Stimulated activated CD8-positive, alpha-beta memory T cell treated with anti-CD3 and anti-CD28 coated beads, Interleukin-7, amount 100 ng/mL, for 1 hour (primary cell): ENCODE measurements at places on chromosomes 5 and 9.

- DNase-seq: no peak
Measured at GRCh38 chr9:91816356-91816755, 133.7 kb downstream of the ROR2 start.

DNA sequence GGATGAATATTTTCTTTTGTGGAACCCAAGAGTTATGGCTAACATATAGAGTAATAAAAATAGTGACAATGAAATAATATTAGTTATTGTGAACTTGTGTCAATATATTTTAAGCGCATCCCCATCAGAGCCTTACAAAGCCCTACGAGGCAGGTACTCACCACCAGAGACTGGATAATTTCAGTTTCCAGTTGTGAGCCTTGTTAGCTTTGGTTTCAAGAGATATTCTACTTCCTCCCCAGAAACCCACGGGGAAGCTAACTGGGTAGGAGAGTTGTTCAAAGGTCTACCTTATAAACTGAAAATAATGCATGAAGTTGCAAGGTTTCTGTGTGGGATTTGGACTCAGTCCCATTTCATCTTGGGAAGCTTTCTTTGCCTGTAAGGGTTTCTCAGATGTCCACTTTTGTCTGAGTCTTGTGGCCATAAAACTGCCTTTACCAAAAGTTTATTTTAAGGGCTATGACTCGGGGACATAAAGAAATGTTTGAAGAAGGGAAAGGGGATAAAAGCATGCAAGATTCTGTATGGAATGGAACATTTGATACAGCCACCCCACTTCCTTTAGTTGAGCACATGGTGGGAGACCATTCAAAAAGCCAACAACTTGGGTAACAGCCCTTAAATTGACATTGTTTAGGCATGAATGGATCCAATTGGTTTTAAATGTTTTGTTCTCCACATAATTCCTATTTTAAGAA lies 57.4 kb upstream of the ANKRD55 start:
- no peak for DNase-seq

- DNase-seq: no peak
Measured at GRCh38 chr9:31683116-31683515, 701.3 kb upstream of the ACO1 start.

DNA sequence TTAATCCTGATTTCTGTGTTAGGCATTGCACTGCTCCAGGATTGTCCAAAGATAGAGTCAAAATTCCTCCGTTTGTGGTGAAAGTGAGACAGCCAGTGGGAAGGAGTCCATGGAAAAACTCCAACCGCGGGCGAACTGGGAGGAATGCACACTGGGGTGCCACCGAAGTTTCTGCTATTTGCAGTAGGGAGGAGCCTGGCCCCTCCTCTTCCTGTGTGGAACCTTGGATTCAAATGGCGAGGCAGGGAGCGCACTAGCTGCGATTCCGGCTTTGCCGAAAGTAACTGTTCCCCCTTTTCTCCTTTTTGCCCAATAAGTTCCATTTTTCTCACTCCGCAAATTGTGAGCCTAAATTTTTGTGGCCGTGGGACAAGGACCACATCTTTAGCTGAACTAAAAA lies 9.3 kb downstream of the BAAT start:
- DNase-seq: no peak

DNA sequence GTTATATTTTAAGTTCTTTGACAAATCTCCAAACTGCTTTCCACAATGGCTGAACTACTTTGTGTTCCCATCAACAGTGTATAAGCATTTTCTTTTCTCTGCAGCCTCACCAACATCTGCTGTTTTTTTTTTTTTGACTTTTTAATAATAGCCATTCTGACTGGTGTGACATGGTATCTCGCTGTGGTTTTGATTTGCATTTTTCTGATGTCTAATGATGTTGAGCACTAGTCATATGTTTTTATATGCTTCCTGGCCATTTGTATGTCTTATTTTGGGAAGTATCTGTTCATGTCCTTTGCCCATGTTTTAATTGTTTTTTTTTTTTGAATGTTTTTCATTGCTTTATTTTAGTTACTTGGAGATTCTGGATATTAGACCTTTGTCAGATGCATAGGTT lies 196.6 kb downstream of the PLK2 start:
- DNase-seq: no peak

GRCh38 chr9:105319202-105319813 lies 74.9 kb downstream of the SLC44A1 start:
- DNase-seq: no peak

DNA sequence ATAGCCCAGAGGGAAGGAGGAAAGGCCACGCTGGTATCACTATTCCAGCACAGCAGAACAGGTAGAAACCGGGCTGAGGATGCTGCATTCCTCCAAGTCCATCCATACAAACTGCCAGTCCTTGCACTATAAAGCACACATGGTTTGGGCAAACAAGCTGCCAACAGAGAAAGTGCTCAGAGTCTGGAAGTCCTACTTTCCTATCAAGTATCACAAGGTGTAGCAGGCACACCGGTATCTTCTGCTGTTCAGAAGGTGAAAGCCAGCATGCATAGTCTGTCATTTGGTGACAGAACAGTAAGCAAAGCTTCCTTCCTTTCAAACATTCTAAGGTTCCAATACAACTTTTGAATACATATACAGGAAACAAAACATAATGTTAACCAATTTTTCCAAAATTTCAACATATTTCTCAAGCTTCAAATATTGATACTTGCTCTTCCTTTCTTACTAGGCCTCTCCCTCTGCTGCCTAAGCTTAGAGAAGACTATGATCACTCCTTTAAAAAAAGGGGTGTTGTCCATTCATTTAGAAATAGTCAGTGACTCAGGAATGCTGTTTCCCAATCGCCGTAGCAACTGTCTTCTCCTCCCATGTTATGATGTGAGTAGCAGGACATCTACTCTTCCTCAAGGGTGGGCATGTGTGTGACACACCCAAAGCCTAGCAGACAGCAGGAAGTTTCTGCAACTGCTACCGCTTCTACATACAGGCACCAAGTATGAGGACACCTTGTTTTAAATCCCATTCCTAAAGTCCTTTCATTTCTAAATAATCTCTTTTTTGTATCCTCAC lies 14.7 kb downstream of the DIAPH1 start:
- no peak for DNase-seq

- no peak for DNase-seq
Measured at GRCh38 chr5:8720506-8720905, 825.4 kb downstream of the SEMA5A start.

DNA sequence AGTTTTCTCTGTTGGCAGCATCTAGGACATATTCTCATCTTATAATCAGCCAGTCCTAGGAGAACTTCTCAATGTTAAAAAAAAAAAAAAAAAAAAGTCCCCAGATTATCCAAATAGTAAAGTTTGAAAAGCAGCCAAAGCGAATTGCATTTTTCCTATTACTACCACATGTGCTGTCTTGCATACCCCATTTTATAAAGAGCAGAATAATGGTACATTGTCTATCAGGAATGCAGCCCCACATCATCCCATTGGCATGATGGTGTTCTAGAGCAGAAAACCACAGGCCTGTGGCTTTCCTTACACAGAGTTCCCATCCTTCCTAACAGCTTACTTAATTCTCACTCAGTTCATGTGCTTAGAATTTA lies 381.6 kb downstream of the TMEM38B start:
- no peak for DNase-seq

GRCh38 chr9:75089373-75089766 lies 1.1 kb downstream of the OSTF1 start:
- DNase-seq: no peak

DNA sequence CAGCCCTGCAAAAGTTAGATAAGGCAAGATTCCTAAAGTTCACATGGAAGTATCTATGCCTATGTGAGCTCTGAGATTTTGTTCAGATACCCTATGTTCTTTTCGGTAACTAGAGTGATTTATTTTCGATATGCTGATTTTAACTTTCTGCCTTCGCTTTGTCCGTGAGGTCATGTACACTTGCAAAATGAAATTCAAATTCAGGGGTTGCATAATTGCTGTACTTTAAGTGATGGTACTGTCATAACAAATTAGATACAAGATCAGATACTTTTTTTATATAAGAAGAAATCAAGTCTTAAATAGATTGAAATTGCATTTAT lies 350 bp upstream of the ECPAS start:
- DNase-seq: no peak

- DNase-seq: no peak
Measured at GRCh38 chr9:132989414-132989996, 11.0 kb downstream of the GFI1B start.

- DNase-seq: no peak
Measured at GRCh38 chr5:35598707-35599370, 18.8 kb upstream of the SPEF2 start.

- DNase-seq: no peak
Measured at GRCh38 chr5:96321345-96321744, 111.7 kb downstream of the PCSK1 start.

DNA sequence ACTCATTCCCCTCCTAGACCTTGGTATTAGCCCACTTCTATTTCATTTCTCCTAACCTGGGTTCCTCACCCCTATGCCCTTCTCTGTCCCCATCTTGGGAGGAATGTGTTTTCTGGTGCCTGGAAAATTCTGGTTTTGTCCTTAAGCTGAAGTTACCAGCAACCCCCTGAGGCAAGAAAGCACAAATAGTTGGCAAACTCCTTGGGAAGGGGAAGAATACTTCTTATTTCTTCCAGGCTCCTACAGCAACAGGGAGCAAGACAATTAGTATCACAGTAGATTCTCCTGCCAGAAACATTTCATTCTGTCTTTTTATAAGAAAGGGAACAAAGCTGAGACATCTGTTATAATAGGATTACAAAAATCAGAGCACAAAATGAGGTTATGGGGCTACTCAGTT lies 142.5 kb downstream of the SNCAIP start:
- no peak for DNase-seq

DNA sequence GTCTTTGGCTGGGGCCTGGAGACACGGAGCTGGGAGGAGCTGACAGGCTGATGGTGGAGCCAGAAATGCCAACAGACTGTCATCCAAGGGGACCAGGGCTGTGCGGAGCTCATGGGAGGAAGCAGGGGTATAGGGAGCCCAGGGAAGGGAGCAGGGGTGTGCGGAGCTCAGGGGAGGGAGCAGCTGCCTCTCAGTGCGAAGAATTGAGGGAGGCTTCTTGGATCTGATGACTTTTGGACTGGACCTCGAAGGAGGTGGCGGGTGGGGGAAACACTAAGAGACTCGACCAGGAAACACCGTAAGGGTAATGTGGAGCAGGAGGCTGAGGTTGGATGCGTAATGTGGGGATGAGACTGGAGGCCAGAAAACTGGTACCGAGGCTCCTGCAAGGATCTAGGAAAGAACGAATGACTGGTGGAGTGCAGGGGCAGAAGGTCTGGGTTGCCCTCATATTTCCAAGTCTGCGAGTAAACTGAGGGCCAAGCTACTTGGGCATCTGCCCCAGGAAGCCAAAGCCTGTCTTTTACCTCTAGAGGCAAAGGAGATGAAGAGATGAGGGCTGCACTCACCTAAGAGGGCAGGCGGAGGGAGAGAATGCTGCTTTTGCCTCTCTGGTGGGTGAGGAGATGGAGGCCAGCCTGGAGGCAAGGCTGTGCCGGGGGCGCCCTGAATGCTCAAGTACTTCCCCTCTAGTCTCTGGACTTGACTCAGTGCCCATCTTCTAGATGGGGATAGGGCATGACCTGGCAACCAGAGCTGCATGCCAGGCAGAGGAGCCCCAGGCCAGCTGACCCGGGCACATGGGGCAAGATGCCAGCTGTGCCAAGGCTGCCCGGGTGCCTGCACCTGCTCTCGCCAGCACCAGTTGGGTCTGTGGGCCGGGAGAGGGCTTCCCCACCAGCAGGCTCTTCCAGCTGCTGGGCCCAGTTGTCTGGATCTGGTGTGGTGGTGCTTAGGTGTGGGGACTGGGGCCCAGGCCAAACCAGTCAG lies 2.3 kb downstream of the PTGS1 start:
- no peak for DNase-seq

- DNase-seq: no peak
Measured at GRCh38 chr5:157748760-157749461, 5.4 kb downstream of the LSM11 start.

- no peak for DNase-seq
Measured at GRCh38 chr5:65722575-65723403, 784 bp downstream of the NLN start.

DNA sequence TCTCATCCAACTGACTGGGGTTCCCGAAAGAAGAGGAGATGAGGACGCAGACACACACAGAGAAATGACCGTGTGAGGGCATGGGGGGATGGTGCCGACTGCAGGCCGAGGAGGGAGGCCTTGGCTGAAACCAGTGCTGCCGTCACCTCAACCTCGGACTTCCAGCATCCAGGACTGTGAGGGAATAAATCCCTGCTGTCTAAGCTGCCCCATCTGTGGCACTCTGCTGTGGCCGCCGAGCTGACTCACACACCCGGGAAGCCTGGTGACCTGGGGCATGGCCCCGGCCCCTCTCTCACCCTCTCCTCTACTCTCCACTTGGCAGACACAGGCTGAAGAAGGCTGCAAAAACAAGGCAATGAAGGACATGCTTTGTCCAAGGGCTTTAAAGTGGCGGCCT lies 4.4 kb upstream of the COL5A1 start:
- no peak for DNase-seq

DNA sequence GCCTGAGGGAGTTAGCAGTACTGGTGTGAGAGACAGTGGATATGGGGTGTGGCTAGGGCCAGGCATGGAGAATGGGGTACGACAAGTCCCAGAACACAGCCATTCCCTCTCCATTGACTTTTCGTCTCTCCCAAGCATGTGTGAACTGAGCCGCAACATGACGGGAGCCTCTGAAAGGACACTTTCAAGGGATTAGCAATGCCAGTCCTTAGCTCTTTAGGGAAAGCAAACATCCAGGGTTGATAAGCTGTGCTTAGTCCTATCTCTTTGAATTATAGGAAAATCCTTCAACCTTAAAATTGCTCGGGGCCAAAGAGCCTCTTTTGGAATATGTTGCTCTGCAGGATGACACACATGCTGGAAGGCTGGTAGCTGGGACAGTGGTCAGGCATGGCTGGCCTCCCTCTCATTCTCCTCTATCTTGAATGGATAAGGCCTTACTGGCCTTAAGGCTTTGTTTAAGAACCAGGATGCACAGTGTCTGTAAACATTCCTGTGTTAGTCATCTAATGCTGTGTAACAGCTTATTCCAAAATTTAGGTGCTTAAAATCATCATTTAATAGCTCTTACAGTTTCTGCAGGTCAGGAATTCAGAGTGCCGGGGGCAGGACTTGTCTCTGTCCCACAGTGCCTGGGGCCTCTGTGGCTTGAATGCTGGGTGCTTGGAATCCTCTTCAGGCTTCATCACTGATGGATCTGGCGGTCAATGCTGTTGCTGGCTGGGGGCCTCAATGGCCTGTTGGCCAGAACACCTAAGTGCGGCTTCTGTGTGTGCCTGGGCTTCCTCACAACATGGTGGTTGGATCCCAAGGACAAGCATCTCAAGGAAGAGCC lies 95.3 kb downstream of the PTTG1 start:
- DNase-seq: no peak
